ENCODE measurements at places on chromosomes 4 and X.

DNA sequence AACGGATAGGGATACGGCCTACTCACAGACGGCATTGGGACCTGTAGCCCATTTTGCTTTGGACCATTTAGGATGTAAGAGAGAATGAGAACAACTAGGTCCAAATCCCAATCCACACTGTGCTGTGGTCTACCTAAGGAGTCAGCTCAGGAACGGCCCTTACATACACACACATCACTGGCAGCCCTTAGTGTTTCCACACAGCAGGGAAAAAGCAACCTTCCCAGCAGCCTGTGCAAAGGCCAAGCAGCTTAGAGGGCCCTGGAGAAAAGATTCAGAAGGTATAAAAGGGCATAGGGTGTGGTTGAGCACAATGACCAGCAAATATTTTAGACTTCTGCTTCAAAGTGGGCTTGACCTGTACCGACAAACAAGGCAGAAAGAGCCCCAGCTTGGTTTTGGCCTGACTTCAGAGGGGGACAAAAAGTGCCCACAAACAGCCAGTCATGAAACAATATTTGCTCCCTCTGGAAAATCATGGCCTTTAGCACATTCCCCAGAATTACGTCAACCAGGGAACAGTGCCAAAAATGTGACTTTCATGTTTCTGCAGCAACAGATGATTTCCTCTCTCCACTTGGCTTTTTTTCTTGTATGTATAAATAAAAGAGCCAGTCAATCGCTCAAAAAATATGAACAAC, 359.5 kb upstream of the FGF16 start:
- no peak for DNase-seq

DNA sequence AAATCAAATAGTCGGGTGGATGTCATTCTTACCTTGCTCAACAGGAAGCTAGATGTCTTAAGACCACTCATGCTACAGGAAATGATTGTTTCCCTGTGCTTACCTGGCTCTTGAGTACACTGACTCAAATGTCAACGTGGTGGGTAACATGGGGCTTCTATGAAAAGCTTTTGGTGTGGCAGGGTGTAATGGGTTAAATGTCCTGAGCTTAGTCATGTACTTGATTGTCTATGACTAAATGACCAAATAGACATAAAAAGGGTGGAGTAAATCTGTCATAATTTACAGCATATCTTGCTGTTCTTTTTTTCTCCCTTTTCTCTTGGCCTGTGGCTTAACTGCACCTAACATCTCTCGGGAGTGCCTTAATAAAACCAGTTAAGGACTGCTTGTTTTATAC, 44.9 kb downstream of the CCNG2 start:
- no peak for DNase-seq

GRCh38 chrX:42025861-42026260, 102.5 kb upstream of the CASK start:
- no peak for DNase-seq

DNA sequence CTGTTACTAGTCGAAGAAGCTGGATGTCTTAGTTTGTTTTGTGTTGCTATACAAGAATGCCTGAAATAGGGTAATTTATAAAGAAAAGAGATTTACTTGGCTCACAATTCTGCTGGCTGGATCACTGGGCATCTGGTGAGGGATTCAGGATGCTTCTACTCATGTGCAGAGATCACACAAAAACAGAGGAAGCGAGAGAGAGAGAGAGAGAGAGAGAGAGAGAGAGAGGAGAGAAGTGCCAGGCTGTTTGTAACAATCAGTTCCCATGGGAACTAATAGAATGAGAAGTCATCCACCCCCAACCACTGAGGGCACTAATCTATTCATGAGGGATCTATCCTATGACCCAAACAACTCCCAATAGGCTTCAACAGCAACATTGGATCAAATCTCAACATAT, 66.2 kb upstream of the FAM9A start:
- DNase-seq: no peak

- DNase-seq: no peak
Observed at GRCh38 chr4:79864500-79865200, 208.4 kb downstream of the ANTXR2 start.

GRCh38 chrX:71953391-71953790, 42.7 kb downstream of the NHSL2 start:
- no peak for DNase-seq

DNA sequence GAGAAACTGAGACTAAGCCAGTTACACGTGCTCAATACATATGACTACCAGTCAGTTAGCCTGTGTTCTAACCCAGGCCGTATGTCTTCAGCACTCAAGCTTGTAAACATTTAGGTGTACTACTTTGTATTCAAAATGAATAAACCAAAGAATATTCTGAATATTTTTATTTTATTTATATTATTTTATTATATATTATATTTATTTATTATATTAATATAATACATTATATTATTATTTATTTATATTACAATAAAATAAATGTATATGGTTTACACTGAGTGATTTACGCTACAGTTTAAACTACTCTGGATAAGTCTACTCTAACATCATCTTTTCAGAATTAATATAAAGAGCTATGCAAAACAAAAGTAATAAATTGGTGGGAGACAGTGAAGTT, 691.5 kb downstream of the CENPC start:
- DNase-seq: no peak

- no peak for DNase-seq
Observed at GRCh38 chr4:155774033-155774432, 15.2 kb downstream of the GUCY1B1 start.

DNA sequence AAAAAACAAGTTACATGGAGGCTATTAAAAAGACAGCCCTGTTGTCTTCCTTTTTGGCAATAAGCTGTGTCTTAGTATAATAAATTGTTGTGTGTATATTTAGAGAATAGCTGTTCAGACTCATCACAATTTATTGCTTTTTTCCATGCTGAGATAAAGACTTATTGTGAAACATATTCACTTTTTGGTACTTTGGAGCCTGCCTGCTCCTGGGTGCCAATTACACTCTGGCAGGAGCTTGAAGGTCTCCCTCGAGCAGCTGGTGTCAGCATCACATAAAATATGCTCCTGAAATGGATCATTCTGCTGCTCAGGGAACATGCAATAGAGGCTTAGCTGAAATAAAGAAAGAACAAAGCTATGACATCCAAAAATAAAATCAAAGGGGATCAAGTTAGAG, 211.6 kb upstream of the DKK2 start:
- DNase-seq: no peak

GRCh38 chrX:12954981-12955380, 19.9 kb upstream of the TMSB4X start:
- DNase-seq: no peak

GRCh38 chr4:104519588-104519987, 24.9 kb upstream of the CXXC4 start:
- DNase-seq: no peak

- no peak for DNase-seq
Observed at GRCh38 chr4:78069859-78070258, 12.7 kb downstream of the FRAS1 start.

DNA sequence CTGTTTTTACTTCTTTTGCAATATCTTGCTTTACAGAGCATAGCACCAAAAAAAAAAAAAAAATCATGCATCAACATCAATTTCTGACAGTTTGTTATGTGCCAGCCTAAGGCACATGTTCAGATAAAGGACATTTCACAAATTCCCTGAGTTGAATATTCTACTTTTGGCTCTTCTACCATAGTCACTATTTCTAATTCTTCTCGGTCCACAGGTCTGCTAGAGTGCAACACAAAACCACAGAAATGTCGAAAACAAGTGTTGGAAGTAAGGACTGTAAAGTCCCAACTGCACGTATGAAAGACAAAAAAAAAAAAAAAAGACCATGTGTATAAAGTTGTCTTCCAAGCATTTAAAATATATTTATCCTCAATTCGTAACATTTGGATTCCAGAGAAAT, 494.2 kb upstream of the INTU start:
- no peak for DNase-seq

DNA sequence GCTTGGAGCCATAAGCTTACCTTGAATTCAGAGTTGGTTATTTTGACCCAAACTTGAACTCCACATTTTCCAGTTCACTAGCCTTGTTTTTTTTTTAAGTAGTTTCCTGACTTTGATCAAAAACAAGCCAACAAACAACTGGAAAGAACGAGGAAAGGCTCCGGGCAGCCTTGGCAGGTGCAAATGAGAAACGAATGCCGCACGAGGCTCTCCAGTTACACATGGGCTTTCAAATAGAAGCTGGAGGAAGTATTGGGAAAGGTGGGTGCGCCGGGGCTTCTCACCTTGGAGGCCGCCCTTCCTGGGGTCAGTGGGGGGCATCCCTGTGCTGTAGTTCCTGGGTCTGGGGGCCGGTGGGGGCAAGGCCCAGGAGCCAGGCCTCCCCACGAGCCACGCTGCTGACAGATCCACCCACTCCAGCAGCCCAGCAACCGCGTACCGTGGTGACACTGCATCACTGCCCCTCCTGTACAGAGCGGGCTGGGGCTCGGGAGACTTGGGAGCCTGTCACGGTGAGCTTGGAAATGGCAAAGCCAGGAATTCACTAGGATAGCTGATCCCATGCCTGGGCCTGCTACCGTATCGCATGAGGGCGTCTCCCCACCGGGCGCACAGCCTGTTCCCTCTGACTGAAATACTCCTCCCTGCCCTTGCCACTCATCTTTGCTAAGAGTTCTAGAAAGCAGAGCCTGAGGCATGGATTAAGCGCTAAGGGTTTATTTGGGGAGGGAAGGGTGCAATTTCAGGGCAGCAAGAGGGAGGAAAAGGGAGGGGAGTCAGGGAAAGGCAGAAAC, 50.9 kb upstream of the ADRA2C start:
- DNase-seq: no peak

DNA sequence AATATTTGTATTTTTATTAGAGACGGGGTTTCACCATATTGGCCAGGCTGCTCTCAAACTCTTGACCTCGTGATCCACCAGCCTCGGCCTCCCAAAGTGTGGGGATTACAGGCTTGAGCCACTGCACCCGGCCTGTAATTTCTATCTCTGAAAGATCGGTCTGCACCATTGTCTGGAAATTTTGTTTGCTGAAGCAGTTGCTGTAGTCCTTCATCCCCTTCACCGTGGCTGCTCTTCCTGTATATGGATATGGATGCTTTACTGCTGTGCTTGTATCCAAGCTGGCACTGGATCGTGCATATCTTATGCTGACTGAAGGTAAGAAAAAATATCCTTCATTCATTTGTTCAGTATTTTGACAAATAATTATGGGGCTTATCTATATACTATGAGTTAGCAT, 338.4 kb upstream of the GNPDA2 start:
- no peak for DNase-seq

- DNase-seq: no peak
Observed at GRCh38 chr4:75908555-75908954, 6.3 kb upstream of the PPEF2 start.

DNA sequence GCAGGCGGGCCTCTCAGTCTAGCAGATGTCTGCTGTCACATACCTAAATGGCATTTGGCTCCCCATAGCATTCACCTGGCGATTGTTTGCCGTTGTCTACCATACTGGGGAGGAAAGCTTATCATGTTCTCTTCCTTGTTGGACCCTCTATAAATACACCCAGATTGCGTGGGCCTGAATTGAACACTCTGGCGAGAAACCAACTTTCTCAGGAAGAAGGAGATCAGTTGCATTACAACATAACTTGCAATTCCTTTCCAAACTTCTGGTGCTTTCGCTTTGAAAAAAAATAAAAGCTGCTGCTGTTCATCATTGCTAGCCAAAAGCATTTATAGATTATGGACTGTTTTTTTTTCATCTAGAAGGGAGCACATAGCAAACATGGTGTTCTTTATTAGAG, 230.0 kb upstream of the GPC4 start:
- DNase-seq: no peak

DNA sequence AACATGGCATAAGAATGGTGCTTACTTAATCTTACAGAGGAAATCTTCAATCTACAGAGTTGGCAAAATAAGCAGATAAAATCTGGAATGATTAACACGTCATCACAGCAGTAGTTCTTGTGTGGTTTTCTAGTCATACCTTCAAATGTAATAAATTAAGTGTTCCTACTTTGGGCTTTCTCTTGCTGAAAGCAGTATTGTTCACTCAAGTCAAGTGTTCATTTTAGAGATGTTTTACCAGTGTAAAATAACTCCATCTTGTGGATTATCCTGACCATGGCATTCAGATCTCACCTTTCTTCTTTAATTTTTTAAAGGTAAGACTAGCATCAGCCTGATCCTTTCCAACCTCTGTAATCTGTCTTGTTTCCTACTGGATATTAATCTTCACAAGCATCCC, 72.9 kb downstream of the ADAMTS3 start:
- peak; percentile 11 for DNase-seq

GRCh38 chrX:1524874-1525582, 12.0 kb downstream of the P2RY8 start:
- no peak for DNase-seq

- no peak for DNase-seq
Observed at GRCh38 chr4:8185295-8185694, 13.8 kb upstream of the SH3TC1 start.

- DNase-seq: no peak
Observed at GRCh38 chr4:44674471-44674870, 3.7 kb upstream of the GUF1 start.

DNA sequence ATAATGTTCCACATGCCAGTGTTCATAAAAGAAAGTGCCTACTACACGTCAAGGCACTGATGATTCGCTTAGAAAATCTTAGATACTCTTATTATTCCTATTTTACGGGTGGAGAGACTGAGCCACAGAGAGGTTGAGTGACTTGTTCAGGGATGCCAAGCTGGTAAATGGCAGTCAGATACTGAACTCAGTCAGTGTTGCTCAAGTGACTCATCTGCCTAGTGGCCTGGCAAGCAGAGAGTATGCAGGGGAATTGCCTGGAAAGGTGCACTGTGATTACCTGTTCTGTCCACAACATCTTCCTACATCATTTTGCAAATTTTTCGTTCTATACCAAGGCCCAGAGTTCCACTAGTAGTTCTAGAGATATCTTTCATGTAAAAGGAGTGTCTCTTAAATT, 68.4 kb downstream of the RAPGEF2 start:
- DNase-seq: no peak

DNA sequence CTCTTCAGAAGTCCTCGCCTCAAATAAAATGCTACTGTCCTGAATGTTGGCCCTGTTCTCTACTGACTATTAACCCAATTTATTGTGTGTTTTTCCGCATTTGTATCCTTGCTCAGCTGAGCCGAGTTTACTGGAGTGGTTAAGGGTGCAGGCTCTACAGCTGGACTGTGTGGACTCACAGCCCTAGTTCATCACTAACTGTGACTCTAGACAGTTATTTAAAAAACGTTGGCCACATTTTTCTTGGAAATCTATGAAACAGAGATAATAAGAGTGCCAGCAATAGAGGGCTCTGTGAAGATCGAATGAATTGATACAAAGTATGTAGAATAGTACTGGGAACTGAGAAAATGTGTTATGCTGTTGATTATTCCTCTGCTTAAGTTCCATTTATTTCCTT, 2.9 kb upstream of the GUF1 start:
- no peak for DNase-seq
